ENCODE measurements at places on chromosomes 16 and 17. TPM values are rescaled to one million over a fixed set of nuclear protein-coding genes. Genes with fewer than 3 reads are reported as not detected.

- DNase-seq = no peak
Measured at GRCh38 chr17:4241535-4241934, 22.2 kb downstream of the ANKFY1 start.

- DNase-seq = no peak
Measured at GRCh38 chr16:88459366-88460073, 6.4 kb downstream of the ZFPM1 start.

DNA sequence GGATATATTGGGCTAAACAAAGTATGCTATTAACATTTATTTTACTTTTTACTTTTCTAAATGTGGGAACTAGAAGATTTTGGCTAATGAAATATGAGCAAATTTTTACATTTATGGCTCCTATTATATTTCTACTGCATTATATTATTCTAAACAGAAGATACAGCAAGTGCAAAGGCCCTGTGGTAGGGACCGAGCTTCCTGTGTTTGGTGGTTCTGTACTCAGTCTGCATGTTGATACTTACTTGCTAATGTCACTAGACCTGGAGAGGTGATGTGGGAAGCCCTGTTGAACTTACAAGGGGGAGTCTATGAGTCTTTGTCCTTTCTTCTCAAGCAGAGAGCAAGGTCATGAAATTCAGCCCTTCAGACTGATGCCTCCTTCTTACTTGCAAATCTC is 10.0 kb upstream of the IRX3 start:
- no peak for DNase-seq

The TMEM235 gene
- not detected for total RNA-seq

The SLC38A8 gene
- not detected for total RNA-seq

GRCh38 chr16:15765880-15766279 is 90.9 kb downstream of the MYH11 start:
- peak; percentile 80 for DNase-seq

- peak; percentile 2 for DNase-seq
Measured at GRCh38 chr16:75229172-75230031, 10.6 kb downstream of the CTRB1 start.

DNA sequence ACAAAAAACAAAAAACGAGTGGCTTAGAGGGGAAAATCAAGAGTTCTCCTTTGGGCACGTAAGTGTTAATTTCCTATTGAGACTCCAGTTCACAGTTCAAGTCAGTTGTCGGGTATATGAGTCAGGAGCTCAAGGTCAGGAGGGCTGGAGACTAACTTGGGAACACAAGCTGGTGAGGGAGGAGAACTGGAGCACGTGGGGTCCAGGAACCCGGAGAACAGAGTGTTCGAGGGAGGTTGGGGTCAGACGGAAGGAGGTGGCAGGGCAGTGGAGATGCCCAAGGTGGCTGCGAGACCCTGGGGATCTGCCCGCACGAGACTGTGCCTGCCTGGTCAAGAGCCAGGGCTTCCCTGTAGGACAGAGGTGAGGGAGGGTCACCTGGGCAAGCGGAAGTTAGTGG is 12.0 kb downstream of the ALDH3A1 start:
- no peak for DNase-seq

Measured in GM23338 (cell line).